ENCODE measurements at places on chromosomes 1 and 21.

- no peak for DNase-seq
Measured at GRCh38 chr1:171434717-171435346, 50.5 kb upstream of the PRRC2C start.

DNA sequence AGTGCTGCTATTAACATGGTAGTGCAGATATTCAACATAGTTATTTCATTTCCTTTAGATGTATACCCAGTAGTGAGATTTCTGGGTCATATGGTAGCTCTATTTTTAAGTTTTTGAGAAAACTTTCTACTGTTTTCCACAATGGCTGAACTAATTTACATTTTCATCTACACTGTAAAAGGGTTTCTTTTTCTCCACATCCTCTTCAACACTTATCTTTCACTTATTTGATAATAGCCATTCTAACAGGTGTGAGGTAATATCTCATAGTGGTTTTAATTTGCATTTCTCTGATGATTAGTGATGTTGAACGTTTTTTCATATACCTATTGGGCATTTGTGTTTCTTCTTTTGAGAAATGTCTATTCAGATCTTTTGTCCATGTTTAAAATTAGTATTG lies 149.8 kb downstream of the PDE4B start:
- no peak for DNase-seq

GRCh38 chr21:21182401-21183010 lies 184.3 kb downstream of the NCAM2 start:
- no peak for DNase-seq

DNA sequence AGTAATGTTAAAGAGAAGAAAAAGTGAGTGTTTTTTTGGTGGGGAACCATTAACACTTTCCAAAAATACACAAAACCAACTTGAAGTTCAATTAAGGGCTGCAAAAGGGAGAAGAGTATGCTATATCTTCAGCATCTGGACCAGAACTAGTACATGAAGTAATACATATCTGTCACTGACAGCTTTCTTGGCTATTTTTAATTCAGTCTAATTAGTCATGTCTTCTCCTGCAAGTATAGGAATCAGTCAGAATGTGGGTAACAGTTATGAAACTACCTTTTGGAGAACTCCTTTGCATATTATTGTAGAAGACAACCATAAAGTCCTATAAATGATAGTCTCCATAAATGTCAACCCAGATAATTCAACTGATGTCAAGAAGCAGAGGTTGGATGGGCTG lies 901.2 kb downstream of the TTLL7 start:
- no peak for DNase-seq

DNA sequence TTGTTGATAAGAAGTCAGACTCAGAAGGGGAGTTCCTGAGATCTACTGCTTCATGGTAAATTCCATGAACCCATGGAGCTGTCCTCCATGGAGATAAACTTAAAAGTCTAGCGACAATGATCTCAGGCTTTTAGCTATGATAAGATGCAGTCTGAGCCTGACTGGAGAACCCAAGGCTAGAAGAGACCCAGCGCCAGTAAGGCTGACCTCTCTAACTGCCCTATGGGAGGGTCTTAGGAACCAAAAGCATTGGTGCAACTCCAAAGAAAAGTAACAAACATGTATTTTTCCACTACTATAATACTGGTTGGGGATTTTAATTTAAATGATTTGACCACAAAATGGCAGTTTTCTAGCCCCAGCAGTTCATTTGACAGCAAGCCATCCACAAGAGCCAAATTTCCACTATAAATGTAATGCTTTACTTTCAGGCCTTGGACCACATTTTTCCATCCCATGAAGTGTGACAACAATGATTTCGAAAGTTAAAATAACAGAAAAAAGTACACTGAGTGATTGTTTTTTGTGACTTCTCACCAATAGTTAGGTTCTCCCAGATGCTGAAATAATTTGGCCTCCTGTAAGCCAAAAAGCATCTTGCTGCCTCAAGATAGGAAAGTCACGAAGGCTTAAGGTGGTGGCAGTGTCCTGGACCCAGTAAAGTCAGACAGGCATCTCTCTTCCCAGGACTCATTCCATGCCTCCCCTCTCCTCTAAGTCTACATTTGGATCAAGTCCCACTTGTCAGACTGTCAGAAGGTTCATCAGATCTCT lies 43.1 kb upstream of the EXOSC10 start:
- no peak for DNase-seq

GRCh38 chr1:109379422-109379821 lies 18.3 kb downstream of the SORT1 start:
- DNase-seq = no peak

DNA sequence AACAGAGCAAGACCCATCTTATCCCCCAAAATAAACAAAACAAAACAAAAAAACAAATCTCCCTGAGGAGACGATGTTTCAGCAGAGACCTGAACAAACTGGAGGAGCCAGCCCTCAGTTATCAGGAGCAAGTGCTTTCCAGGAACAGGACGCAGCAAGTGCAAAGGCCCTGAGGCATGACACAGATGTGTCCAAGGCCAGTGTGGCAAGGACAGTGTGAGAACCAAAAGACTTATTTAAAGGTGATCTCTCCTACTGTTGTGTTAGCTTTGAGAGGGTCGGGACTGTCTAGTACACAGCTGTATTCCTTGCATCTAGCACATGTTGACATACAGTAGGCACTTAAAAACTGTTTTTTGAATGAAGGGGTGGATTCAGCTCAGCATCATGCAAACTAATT lies 48.0 kb downstream of the FOXD2 start:
- DNase-seq = no peak

DNA sequence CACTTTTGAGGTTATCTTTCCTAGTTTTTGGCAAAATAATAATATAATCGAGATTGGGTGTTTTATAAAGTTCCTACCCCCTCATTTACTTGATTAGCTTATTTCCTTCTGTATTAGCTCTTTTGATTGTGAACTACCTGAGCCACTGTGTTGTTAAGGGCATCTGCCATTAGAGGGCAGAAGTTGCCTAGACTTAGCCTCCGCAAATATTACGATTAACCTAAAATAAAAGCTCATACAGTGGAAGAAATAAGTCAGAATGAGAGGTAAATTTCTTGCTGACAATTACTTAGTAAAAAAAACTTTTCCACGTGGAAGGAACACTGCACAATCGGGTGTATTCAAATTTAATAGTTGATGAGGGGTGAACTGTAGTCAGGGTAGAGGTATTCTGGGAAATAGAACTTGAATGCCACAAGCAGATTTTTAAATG lies 2.3 kb downstream of the H3-3A start:
- DNase-seq = no peak

- DNase-seq = no peak
Measured at GRCh38 chr1:41631971-41632370, 147.5 kb upstream of the EDN2 start.

DNA sequence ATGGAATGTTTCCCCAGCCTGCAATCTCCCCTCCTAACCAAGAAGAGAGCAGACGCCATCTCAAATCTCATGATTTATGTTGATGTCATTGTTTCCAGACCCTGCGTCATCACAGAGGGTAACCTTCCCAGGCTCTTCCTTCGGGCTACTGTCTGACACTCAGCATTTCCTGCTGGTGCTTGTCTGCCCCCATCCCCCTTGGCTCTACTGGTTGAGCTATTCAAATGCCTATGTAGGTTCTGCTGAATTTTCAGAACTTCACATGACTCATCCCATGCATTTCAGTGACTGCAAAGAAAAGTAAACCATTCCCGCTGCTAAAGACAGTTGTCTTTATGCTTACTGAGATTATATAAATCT lies 24.8 kb upstream of the ITPKB start:
- no peak for DNase-seq

GRCh38 chr1:39700348-39700747 lies 9.1 kb upstream of the HPCAL4 start:
- no peak for DNase-seq

- no peak for DNase-seq
Measured at GRCh38 chr1:1254667-1254998, 8.1 kb upstream of the C1QTNF12 start.

DNA sequence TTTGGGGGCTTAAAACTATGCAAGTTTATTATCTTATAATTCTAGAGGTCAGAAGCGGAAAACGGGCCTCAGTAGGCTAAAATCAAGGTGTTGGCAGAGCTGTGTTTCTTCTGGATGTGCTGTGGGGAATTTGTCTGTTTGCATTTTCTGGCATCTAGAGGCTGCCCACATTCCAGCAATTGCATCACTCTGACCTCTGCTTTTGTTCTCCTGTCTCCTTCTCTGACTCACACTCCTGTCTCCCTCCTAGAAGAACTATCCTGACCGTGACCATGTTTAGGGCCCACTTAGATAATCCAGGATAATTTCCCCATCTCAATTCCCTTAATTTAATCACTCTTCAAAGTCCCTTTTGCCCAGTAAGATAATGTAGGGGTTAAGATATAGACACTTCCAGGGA lies 127.4 kb upstream of the DEPDC1 start:
- DNase-seq = no peak

DNA sequence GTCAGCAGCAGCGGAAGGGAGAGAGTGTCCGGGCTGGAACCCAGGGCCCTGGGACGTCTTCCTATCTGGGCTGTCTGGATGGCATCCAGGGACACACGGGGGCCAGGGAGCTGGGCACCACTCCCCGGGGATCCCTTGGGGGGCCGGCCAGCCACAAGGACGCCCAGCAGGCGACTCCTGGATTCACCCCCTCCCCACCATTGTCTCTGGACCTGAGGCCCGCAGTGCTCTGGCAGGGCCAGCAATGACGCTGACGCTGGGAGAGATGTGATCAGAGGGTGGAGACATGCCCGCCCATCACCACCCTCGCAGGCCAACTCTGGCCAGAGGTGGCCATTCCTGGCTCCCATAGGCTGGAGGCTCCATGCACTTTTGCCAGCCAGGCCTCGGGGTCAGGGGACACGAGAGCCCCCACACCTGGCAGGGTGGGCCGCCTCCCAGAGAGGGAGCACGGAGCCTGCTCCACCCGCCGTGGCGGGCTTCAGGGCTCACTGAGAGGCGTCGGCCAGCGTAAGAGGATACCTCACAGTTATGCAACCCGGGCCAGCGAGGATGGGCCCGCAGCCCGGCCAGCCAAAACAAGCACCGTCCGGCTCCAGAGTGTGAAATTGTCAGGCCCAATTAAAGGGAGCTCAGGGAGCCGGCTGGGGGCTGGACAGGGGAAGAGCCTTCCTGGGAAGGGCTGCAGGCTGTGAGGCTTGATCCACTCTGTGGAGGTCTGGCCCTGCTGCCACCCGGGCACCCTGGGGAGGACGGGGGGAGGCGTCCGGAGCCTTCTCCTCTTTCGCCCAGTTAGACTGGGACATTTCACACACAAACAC lies 10.3 kb downstream of the ACTRT2 start:
- DNase-seq = no peak

DNA sequence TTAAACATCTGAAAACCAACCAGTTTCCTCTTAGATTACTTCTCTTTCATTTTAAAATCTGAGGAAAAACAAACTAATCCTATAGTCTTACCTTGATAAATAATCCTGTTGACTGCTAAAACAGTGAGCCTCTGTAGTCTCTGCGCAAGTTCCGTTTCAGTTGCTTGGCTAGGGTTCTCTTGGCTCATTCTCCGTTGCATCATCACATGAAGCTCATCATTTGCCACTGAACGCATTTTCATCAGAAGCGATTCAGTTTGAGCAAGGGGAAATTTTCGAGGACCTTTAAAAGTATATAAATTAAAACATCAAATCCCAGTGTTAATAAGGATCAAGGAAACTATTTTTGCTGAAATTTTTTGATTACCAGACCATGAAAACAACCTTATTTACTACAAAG lies 96.7 kb upstream of the GNG4 start:
- no peak for DNase-seq

- DNase-seq = no peak
Measured at GRCh38 chr1:11564237-11564636, 85.3 kb downstream of the DISP3 start.

DNA sequence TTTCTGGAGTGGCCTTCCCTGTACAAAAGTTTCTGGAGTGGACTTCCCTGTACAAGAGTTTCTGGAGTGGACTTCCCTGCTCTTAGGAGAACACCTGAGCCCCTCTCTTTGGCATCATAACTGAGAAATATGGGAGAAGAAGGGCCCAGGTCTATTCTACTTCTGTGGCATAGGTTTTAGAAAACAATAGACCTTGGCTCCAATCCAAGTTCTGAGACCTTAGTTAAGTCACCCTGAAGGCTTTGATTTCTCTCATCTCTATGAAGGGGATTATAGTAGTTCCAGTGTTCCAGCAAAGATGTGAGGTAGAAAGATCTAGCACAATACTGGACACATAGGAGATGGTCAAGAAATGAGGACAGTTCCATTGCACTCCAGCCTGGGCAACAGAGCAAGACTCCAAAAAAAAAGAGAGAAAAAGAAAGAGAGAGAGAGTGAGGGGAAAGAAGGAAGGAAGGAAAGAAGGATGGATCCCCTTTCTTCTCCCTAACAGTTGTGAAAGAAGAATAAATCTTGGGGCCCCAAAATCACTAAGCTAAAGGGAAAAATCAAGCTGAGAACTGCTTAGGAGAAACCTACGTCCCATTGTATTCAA lies 13.3 kb upstream of the EIF4G3 start:
- DNase-seq = no peak

GRCh38 chr21:29433366-29434059 lies 134.8 kb downstream of the BACH1 start:
- DNase-seq = no peak

DNA sequence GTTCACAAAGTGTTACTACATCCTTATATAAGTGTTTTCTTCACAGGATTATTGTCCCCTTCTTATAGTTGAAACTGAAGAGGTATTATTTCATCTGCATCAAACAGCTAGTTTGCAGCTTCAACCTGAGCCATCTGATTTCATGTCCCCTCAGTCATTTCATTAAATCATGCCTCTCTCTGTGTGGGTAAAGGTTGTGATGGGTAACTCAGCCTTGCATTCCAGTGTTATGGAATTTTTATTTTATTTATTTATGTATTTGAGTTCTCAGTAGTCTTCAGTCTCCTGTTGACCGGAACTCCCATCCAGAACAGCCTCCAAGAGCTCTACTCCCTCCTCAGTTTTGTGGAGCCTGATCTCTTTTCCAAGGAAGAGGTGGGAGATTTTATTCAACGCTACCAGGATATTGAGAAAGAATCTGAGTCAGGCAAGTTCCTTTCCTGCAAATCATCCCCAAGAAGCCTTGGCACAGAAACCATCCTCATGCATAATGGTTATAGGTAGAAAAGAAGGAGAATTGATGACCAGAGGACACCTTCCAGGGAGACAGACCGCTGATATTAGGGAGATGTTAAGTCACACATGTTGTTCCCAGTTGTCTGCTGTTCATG lies 21.8 kb downstream of the CHD1L start:
- no peak for DNase-seq

- no peak for DNase-seq
Measured at GRCh38 chr1:10759413-10760200, 36.8 kb downstream of the CASZ1 start.

DNA sequence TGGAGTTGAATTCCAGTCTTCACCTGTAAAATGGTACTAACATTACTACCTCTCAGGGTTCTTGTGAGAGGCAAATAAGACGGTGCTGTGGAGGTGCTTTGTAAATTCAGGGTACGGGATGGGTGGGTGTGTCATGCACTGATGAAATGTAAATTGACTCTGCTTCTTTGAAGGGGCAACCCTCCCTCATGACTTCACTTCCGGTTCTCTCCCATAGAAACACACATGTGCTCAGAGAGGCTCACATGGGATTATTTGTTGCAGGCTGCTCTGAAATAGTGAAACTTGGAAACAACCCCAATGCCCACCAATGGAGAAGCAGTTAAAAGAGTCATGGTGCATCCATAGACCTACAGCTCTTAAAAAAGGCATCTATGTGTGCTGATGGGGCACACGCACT lies 44.9 kb upstream of the SCMH1 start:
- DNase-seq = no peak
